Upper lobe of right lung (tissue), 1 donor: ENCODE measurements at places on chromosomes 13 and 19. TPM values are rescaled to one million over a fixed set of nuclear protein-coding genes. Genes with fewer than 3 reads are reported as not detected.

The NLRP5 gene
- total RNA-seq, result not detected

The ZNF808 gene
- 33.3 TPM for total RNA-seq

The C3 gene
- 1,129 TPM for total RNA-seq

The VSTM1 gene
- total RNA-seq, result 1.1 TPM

The ZNF468 gene
- 11.8 TPM for total RNA-seq

The CEACAM16 gene
- total RNA-seq, result not detected

The NALCN gene
- 3.5 TPM for total RNA-seq

The KISS1R gene
- not detected for total RNA-seq

The FGF22 gene
- 0.52 TPM for total RNA-seq

The ZNF709 gene
- 2.6 TPM for total RNA-seq

The POU4F1 gene
- not detected for total RNA-seq

The LYPD3 gene
- 0.75 TPM for total RNA-seq
